ENCODE measurements at places on chromosomes 16 and 17.

GRCh38 chr17:38547444-38547843 lies 58.3 kb downstream of the SRCIN1 start:
- no peak for DNase-seq

GRCh38 chr16:79505344-79505743 lies 95.2 kb downstream of the MAF start:
- no peak for DNase-seq

DNA sequence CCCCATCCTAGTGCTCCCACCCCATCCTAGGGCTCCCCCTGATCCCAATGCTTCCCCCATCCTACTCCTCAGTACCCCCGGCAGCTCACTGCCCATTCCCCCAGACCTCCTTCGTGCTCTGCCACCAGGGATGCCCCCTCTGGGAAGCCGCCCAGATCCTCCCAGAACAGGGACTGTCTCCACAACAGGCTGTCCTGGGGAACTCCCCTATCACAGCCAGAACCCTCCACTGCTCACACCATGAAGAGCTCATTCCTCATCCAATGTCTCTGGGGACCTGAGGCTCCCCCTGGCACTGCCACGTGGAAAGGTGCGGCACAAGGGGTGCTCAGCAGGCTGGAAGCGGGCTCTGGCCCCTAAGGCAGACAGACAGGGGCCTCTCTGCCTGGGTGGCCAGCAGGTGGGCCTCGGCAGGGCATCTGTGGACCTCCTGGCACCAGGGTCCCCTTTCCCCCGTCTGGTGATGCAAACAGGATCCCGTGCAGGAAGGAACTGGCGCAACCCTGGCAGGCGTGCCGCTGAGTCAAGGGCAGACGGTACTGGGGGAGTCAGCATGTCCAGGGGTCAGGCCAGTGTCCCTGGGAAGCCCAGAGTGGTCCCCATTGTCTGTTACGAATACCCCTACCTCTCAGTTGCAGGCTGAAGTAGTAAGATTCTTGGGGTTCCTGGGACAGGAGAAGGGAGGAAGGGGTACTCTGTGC lies 14.8 kb upstream of the PVALEF start:
- no peak for DNase-seq

- DNase-seq, result no peak
Observed at GRCh38 chr17:80360396-80360795, 54.6 kb upstream of the ENDOV start.

- no peak for DNase-seq
Observed at GRCh38 chr17:49016775-49017463, 19.7 kb downstream of the IGF2BP1 start.

DNA sequence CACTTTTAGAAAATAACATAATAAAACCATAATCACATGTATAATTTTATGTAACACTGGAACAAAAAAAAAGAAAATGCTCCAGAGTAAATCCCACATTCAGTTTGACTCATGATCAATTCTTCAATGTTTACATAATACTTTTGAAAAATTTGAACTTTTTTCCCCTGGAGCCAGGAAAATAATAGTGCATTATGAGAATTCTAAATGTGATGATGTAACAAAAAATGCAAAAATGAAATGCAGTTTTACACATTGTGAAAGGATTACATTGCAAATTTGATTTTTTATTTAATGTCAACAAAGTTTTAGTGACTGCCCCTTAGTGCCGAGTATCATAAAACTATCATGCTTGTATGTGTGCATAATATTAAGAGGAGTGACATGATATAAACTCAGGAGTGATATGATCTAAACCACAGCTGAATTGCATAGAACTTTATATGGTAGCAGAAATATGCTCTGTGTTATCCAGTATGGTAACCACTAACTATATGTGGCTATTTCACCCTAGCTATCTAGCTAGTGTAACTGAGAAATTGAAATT lies 238.2 kb downstream of the CDH8 start:
- DNase-seq, result no peak

DNA sequence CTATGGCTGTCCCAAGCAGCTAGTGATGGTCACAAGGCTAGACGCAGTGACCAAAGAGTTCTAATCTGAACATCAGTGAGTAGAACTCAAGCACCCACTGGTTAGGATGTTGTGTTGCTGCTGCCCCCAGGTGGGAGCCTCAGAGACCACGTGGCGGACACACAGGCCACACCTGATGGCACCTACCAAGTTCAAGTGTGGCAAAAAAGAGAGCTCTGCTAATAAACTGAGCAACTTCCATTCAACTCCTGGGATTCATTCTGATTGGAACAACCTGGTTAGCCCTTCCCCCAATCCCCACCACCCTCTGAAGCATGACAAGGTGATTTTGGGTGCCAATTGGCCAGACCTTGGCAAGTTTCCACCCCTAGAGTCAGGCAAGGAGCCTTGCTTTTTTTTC lies 3.5 kb upstream of the LCMT1 start:
- peak; percentile 67 for DNase-seq

Measured in GM12865 (cell line).